CD4-positive, alpha-beta T cell treated with Interleukin-17A for 1 hour (primary cell): ENCODE measurements at places on chromosomes 1 and 21.

- DNase-seq: no peak
Observed at GRCh38 chr1:203182387-203182953, 4.0 kb downstream of the CHI3L1 start.

GRCh38 chr1:101261623-101262022, 24.8 kb downstream of the S1PR1 start:
- no peak for DNase-seq

- DNase-seq: peak; percentile 98
Observed at GRCh38 chr1:110672001-110672752, 2.6 kb downstream of the KCNA3 start.

DNA sequence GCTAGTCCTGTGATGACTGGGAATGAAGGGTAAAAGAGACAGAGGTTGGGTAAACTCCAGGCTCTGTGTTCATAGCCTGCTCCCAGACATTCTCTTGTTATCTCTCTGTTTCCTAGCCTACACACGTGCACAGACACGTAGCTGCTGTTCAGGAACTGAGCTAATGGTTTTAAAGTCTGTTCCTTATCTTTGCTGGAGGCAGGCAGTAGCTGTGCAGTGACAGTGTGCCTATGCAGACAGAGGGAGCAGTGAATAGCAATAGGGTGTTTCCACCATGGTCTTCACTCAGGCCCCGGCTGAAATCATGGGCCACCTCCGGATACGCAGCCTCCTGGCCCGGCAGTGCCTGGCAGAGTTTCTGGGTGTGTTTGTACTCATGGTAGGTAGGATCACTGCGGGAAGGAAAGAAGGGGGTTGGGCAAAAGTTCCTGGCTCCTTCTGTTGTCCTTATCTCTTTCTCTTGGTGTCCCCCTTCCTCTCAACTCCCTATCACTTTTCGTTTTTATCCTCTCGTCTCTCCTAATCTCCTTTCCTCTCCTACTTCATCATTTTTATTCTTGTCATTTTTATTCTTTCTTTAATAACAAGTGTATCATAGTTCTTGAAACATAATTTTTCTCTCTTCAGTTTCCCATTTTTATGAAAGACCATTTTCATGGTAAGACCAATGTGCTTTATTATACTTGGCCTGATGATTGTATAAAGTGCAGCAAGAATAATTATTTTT, at the start of gene AQP10:
Gene AQP10, plus strand, starts transcription at position 212 of the 727 bp plus-strand sequence. Its CDS starts 63 bp downstream, at position 275.
- no peak for DNase-seq

GRCh38 chr1:40665335-40666171, at the start of gene RIMS3:
RIMS3 (minus strand) TSS chr1:40665682; CDS start chr1:40641925, 23,757 bp downstream.
- DNase-seq: peak; percentile 88

GRCh38 chr1:98467586-98467985, 193.9 kb upstream of the SNX7 start:
- DNase-seq: no peak

DNA sequence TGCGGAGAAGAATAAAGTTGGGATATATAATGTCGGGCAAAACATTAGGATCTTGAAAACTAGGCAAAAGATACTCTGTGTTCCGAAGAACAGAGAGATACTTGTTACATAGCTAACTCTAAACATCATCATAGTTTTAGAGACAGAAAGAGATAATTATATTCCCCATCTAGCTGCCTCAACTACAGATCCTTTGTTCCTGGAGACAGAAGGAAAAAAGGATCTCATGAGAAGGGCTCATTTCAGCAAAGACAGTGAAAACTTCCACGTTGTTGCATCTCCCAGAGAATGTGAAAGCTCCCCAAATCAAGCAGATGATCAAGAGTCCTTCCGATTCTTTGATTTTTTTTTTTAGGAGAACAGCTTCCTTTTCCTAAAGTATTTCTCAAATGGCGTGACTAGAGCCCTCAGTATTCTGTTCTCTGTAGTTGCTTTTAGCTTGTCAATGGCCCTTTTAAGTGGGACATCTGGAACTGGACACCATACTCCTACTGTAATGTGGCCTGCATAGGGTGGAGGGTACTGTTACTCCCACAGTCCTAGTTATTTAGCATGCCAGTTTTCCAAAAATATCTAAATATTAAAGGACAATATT, 1048.2 kb downstream of the TTLL7 start:
- DNase-seq: no peak

GRCh38 chr21:44734841-44735240, 23.5 kb upstream of the TSPEAR start:
- DNase-seq: no peak

DNA sequence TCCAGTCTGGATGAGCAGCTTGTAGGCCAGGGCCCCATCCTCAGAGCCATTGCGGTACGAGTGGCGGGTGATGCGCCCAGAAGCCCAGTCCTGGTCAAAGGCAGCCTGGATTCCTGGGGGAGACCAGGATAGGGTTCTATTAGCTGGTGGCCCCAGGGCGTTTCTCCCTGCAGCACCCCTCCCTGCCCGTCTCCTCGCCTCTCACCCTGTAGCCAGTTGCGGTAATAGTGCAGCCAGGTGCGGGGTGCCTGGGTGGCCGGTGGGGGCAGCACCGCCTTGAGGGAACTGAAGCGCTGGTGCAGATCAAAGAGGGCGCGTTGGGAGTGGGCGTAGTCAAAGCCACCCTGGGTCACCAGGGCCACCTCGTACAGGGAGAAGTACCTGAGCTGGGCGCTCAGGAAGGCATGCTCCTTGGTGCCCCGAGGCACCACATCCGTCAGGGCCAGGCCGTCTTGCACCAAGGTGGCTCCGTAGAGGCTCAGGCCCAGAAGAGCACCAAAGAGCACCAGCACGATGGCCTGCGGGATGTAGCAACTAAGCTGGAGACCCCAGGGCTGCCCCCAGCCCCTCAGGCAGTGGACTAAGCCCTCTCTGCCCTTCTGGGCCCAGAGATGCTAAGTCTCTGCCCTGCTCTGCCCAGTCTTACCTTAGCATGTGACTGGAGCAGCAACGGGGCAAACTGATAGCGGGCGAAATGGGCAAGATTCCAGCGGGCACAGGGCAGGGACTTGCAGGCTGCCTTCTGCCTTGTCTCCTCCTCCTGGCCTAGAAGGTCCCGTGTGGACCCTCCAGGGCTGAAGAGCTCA, 15.7 kb downstream of the PTCH2 start:
- no peak for DNase-seq

- no peak for DNase-seq
Observed at GRCh38 chr1:38222891-38223290, 176.3 kb upstream of the POU3F1 start.

DNA sequence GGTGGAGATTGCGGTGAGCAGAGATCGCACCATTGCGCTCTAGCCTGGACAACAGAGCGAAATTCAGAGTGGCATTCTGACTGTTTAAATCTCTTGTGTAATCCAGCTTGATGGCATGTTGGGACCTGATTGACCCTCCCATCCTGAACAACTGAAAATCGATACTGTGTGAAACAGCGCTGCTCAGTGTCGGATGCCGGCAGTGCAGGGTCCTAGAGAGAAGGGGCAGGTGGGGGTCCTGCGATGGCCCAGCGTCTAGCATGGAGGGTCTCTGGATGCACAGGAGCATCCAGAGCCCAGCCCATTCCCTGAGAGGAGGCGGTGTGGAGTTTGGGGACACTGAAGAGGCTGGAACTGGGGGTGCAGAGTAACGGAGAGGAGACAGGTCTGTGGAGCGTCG, 15.8 kb downstream of the AGT start:
- no peak for DNase-seq

- no peak for DNase-seq
Observed at GRCh38 chr1:91440847-91441246, 36.2 kb upstream of the HFM1 start.

DNA sequence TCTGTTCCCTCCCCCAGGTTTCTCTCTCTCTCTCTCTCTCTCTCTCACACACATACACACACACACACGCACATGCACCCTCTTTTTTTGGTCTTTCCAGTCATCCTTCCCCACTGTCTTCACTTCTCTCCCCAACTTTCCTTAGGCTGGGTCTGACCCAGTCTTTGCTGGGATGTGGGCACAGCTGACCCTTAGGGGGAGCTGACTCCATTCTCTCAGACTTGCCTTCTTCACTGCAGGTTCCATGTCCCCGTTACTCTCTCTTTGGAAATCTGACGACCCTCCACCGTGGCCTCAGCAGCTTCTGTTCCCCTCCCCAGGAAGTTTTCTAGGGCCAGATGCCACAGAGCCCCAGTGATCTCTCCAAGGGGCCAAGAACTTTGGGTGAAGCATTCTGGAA, 2.1 kb downstream of the DISP3 start:
- no peak for DNase-seq

DNA sequence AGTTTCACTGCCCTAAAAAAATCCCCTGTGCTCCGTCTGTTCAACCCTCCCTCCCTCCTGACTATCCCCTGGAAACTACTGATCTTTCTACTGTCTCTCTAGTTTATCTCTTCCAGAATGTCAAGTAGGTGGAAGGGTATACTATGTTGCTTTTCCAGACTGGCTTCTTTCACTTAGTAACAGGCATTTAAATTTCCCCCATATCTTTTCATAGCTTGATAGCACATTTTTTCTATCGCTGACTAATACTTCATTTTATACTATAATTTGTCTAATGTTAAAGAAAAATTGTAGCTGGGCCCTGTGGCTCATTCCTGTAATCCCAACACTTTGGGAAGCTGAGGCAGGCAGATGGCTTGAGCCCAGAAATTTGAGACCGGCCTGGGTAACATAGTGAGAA, 142.8 kb downstream of the DSCAM start:
- no peak for DNase-seq

DNA sequence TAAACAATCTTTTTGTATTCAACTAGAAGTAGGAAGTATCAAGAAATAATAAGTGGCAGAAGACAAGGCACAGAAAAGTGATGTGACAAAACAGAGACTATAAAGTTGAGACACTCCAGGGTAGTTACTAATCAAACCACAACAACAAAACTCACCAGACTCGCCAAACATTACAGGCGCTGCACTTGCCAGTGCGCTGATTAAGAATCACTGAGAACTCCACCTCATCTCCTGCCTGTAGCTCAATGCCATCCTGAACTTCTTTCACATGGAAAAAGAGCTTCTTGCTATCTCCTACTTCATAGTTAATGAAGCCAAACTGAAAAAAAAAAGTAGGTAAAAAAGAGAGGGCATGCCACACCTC, 2.8 kb upstream of the NRAS start:
- no peak for DNase-seq

DNA sequence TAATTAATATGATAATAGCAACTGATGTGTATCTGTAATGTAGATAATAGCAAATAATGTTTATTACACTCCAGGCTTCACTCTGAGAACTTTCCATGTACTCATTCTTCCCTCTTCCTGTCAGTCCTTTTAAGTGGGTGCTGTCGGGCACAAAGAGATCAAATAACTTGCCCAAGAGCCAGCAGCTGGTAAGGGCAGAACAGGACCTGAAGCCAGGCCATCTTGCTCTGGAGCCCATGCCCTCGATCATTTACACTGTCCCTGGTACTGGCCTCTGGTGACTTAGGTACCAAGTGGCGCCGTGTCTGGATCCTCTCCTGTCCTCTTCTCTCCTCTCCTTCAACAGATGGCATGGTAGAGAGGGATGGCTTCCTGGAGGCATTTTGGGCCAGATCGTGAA, 97.2 kb downstream of the VPS13D start:
- DNase-seq: no peak

DNA sequence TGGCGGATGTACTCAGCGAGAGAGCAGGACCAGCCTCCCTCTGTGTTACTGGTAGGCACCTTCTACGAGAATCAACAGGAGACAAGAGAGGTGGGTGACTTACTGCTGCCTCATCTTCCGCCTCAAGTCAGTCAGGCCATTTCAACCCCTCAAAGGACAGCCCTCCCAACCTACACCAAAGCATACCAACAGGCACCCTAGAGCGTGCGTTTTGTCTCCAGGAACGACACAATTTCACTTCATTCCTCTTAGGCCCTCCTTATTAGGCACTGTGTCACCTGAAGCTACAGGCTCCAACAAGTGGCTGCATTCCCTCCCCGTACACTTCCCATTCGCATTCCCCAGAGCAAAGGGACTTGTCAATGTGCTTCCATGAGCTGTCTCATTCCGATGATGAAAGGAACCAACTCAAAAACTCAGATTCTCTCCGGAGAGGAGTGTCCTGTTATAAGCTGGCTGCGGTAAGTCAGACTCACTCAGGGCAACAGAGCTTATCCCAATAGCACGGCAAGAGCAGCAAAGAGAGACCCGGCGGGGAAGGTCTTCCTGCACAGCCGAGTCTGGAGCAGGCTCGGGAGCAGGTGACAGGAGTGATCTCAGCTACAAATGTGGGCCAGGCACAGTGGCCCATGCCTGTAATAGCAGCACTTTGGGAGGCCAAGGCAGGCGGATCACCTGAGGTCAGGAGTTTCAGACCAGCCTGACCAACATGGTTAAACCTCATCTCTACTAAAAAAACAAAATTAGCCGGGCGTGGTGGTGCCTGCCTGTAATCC, 120.6 kb upstream of the IFFO2 start:
- no peak for DNase-seq

- DNase-seq: no peak
Observed at GRCh38 chr1:110118636-110119396, 6.6 kb downstream of the UBL4B start.

DNA sequence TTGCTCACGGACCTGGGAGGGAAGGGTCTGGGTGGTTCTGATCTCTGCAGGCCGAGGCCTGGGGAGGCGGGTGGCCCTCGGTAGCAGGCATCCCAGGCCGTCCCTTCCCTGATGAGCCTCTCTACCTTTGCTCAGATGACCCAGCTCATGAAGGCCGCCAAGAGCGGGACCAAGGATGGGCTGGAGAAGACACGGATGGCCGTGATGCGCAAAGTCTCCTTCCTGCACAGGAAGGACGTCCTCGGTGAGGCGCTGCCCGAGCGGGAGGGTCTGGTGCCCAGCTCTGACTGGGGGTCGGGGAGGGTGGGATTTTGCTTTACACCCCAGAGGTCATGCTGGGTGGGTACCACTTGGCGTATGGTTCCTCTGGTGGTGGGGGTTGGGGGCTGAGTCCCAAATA, 76.5 kb downstream of the ARHGEF10L start:
- no peak for DNase-seq

- DNase-seq: peak; percentile 85
Observed at GRCh38 chr21:33325222-33326067, 675 bp downstream of the IFNAR1 start.

DNA sequence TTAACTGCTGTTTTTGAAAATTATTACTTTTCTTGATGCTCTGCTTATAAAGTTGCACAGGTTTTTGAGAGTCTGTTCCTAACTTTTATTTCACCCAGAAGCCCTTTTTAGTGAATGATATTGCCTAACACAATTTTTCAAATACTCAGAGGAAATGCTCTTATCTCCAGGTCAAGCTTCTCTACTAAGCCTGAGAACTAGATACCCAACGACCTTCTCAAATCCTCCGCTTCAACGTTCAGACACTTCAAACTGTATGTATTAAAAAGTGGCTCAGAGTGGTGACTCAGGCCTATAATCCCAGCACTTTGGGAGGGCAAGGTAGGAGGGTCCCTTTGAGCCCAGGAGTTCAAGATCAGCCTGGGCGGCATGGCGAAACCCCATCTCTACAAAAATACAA, 88.5 kb downstream of the ASH1L start:
- no peak for DNase-seq
